Skin of body (tissue), 3 donors: ENCODE measurements at places on chromosomes 11 and 22. TPM values are rescaled to one million over a fixed set of nuclear protein-coding genes. Genes with fewer than 3 reads are reported as not detected.
A peak's percentile ranks its signal among the peaks of the same experiment; 100 is the strongest.

DNA sequence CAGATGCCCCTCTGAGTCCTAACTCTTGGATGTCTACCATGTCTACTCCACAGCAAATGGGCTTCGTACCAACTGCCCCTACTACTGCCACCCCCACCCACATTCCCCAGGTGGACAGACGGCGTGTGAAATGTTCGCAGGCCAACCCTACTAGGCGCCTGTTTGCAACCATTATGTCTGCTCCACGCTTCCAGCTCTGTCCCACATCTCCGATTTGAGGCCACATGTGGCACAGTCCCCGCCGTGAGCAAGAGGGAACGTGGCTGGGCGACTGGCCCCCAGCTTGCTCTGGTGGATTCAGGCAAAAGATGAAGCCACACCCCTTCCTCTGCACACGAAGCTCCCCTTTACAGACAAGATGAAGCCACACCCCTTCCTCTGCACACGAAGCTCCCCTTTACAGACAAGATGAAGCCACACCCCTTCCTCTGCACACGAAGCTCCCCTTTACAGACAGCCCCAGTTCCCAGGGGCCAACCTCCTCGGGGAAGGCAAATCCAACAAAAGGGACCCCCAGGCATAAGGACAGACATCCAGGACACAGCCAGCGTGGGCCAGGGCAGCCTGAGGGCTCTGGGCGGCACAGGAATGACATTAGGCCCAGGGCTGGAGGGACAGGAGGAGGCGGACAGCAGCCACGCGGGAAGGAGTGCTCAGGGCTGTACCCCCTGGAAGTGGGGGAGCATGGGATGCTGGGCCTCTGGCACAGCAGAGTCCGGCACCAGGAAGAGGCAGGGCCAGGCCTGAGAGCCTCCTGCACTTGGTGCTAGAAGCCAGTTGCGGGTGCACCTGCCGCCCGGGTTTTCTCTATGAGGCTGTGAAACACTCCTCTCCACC is 106.2 kb downstream of the SHANK2 start:
- no peak for DNase-seq

DNA sequence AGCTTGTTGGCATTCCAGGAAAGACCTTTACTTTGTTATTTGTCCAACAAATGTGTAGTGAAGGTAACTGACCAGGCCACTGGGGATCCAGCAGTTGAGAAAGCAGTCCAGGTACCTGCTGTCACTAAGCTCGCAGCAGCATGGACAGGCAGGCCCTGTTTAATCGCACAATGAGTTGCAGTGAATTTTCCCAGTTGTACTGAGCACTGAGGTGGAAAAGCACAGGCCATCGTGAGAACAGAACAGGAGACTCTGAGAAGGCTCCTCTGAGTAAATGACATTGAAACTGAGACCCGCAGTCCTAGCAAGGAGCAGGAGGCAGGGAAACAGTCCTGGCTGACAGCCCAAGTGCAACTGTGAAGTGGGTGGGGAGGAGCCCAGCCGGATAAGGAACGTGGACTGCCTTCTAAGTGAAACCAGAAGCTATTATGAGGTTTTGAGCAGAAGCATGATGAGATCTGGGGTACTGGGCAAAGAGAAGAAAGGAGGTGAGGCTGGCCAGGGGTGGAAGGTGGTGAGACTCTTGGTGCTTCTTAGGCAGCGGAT is 39.8 kb upstream of the CDON start:
- peak; percentile 70 for DNase-seq

GRCh38 chr22:25495285-25495684 is 69.2 kb upstream of the GRK3 start:
- DNase-seq: no peak

Gene POLD4
- 9.5 TPM for total RNA-seq

Gene TECTA
- total RNA-seq: 0.49 TPM

Gene CDK2AP2
- 4.5 TPM for total RNA-seq

Gene C22orf42
- not detected for total RNA-seq

Gene MPZL3
- total RNA-seq: 26.1 TPM

Gene MMP1
- total RNA-seq: 0.69 TPM
